ENCODE measurements at places on chromosomes 12 and 14.

DNA sequence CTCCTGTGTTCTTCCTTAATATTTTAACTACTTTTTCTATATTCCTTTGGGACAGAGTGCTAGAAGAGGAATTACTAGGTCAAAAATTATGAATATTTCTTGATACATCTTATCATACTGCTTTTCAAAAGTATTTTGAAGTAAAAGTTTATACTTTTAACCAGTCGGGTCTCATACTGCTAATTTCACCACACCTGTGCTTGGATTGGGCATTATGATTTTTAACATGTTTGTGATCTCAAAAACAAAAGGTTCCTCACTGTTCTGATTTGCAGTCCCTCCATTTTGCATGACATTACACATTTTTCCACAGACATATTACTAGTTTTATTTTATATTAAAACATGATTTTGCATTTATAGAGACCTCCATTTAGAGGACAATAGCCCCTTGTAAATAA, 32.9 kb downstream of the MRPL42 start:
- DNase-seq, result no peak

- DNase-seq, result no peak
Measured at GRCh38 chr12:101772012-101772775, 32.9 kb upstream of the SYCP3 start.

DNA sequence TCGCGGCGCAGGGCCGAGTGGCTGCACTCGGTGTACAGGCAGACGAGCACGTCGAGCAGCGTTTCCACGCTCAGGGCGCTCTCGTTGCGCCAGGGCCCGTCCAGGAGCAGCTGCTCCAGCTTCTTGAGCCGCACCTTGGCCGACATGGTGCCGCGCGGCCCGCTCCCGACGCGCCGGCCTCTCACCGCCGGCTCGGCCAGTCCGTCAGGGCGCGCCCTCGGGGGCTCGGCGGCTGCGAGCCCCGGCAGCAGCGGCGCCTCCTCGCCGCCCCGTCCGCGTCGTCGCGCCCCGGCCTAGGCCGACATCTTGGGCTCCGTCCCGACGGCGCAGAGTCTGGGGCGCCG, 349 bp downstream of the CDC42BPB start:
- DNase-seq, result no peak

DNA sequence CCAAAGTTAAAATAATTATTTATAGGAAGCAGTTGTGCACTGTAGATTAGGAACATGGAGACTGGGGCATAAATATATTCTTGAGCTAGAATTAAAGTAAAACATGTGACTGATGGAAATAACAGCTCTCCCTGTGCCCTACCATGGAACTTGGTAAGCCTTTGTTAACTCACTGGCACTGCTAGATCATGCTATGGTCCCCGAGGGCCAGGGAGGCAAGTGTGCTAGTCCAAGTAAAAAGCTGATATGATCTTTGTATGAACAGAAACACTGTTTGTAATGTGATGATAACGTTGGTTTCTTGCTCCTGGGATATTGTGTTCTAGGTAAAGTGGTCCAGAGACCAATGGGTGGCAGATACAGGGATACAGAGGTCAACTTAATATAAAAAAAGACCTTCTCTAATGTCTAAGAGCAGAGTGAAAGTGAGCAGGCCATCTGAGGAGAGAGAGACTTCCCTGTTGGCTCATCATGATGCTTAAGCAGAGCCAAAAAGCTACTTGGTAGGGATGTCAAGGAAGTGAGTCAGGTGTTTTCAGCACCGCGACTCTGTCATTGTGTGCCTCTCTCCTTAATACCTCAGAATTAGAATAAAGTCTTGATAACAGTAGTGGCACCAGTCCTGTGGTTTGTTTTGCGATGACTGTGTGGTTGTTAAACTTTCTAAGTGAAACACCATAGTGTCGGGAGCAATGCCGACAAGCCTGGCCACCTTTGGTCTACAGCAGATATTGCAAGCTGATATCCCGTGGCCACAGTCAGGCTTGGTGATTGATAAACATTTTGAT, 27.6 kb downstream of the BICD1 start:
- no peak for DNase-seq

All from HCT116 (cell line).